ENCODE measurements at places on chromosomes 5 and 9.

GRCh38 chr5:64628901-64629300 lies 61.4 kb upstream of the SHISAL2B start:
- DNase-seq, result no peak

DNA sequence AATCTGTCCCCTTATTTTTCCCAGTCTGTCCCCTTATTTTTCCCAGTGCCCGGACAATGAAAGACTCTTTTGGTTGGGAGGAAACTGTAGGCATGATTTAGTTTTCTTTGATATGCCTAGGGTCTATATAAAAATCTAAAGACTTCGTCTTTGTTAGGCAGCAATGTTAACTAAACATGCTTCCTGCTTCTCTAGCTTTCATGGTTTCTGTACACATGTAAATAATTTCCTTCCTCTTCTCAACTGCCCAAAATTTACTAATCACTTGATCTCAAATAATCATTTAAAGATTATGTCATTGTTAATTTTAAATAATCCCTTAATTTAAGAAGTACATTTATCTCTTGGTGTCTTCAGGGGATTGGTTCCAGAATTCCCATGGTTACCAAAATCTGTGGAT lies 47.8 kb upstream of the RAPGEF6 start:
- DNase-seq, result no peak

GRCh38 chr9:136806067-136806466 lies 1.7 kb upstream of the RABL6 start:
- DNase-seq, result no peak

DNA sequence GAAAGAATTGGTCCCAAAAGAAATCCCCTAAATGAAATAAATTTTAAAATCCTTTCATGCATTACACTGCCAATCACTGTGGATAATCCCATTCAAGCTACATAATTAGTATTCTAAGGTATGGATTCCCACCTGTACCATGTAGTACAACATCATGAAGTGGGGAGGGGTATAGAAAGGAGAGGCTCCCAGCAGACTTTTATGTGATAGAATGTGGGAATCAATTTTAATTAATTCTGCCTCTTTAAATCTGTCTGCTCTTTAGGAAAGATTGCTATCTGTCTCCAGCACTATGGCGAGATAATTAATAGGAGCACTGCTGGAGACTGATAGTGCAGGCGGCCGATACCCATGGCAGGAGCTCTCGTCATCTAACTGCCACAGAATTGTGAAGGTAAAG lies 95.4 kb downstream of the CDH12 start:
- DNase-seq, result no peak

DNA sequence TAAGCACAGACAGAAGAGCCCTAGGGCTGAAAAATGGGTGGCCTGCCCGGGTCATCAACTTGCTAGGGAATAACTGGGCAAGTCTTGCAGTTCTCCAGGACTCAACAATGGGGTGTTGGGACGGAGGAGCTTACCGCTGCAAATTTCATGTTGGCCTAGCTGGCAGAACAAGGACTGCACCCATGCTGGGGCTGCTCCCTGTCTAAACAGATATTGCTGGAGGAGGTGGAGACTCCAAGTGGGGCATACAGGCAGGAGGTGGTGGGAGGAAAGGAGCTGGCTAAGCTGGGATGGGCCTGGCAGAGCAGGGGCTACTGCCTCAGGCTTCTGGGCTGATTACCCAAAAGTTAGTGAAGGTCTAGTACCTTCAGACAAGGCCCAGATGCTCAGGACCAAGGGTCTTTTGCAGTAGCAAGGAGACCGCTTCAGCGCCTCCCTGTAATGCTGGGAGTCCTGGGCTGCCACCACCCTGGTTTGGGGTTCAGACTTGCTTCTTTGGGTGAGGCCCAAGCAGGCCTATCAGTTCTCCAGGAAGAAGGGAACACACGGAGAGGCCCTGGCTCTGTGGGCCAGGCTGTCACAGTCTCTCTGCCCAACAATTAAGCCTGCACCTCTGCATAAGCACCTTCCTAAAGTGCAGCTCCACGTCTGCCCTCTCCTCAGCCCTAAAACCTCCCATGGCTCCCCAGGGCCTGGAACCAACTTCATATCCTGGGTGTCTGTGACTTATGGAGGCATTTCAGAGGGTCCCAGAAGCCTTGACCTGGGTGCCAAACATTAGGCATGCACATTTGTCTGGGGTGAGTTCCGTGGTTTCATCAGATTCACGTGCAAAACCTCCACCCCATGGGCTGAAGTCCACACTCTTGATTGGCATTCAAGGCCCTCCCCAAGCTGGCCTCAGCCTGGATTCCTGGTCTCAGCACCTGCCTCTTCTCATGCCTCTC lies 24.2 kb upstream of the KIF12 start:
- DNase-seq, result no peak

GRCh38 chr5:157944077-157944633 lies 85.2 kb upstream of the CLINT1 start:
- DNase-seq, result no peak

DNA sequence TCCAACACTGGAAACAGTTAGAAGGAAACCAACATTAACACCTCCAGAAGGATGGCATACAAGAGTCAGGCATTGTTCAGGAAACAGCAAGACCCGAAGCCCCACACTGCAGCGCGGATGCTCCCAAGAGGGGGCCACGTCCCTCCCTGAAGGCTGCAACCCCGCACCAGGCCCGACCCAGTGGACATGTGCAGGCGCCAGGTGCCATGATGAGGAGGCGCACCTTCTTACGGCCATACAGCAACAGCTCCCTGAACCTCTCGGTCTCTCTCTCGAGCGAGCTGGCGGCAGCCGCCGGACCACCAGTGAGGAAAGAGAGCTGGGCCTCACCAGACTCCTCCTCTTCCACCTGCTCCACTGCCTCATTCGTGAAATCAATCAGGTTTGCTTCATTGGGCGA lies 20.2 kb downstream of the SEC16A start:
- DNase-seq, result no peak

GRCh38 chr5:63483338-63483737 lies 478.9 kb downstream of the HTR1A start:
- DNase-seq, result no peak

DNA sequence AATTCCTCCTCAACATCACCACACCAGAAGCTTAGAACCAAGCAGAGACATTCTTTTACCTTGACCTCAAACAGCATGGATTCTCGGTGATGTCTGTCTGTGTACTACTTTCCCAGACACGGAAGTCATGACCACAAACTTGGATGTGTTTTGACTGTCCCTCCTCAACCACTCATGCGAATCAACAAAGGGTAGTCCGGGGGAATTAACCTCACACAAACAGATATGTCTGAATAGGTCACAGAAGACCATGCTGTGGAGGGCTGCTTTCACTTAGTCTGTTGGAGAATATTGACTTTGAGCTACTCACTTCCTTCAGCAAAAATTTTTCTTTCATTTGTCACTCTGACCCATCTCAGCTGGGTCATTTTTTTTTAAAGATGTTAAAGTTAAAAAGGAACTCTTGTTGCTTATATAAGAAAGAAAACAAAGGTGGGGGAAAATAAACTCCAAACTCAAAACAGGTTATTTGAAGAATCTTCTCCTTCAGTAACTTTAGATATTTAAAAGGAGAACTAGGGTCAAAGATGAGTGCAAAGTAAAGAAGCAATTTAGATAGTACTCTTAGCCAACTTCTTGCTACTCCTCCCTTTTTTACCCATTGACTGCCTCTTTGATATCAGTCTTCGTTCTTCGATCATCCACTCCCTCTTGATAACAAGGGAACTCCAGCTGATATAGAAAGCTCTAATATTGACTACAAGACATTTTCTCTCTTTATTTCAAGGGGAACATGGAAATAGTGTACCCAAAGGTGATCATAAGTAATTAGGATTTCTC lies 343.4 kb upstream of the CDH6 start:
- DNase-seq, result no peak
